ENCODE measurements at places on chromosomes 2 and 18. TPM values are rescaled to one million over a fixed set of nuclear protein-coding genes. Genes with fewer than 3 reads are reported as not detected.

Gene PPM1G
- 42.4 TPM for total RNA-seq

Gene TUBA3E
- 9.5 TPM for total RNA-seq

Gene PTPRN
- 0.74 TPM for total RNA-seq

Gene EVX2
- total RNA-seq, result not detected

Gene MTX2
- total RNA-seq, result 73.5 TPM

Gene CPSF3
- 13.7 TPM for total RNA-seq

- no peak for DNase-seq
- no peak overlapping the region for H3K4me3 ChIP-seq
- no peaks in the 10 kb centered on the region for H3K27me3 ChIP-seq
These were observed 291.5 kb downstream of the PTH2R start for GRCh38 chr2:208698114-208698513.

GRCh38 chr2:239534581-239535412, 134.0 kb upstream of the HDAC4 start:
- H3K27ac ChIP-seq, result no peak overlapping the region
- H3K4me1 ChIP-seq, result no peaks in the 10 kb centered on the region
- DNase-seq, result no peak
- H3K4me3 ChIP-seq, result no peak overlapping the region
- no peaks in the 10 kb centered on the region for H3K27me3 ChIP-seq

DNA sequence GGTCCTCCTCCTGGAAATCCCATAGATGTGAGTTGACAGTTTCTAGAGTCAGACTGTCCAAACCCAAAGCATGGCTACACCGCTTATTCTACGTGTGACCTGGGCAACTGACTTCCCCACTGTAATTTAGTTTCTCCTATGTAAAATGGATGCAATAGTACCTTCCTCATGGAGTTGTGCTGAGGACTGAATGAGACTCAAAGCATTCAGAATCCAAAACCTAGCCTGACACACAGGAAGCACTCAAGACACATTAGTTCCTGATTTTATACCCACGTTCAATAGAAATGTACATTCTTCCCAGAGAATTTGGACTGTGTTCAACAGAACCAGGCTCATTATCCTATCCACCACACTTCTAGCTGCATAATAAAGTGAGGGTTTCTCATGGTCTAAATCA, 88.8 kb downstream of the STK39 start:
- no peak overlapping the region for H3K4me3 ChIP-seq
- H3K4me1 ChIP-seq, result no peaks in the 10 kb centered on the region
- no peak overlapping the region for H3K27ac ChIP-seq
- H3K36me3 ChIP-seq, result peaks cover 5% of the 10 kb centered on the region
- H3K27me3 ChIP-seq, result no peaks in the 10 kb centered on the region
- DNase-seq, result no peak

DNA sequence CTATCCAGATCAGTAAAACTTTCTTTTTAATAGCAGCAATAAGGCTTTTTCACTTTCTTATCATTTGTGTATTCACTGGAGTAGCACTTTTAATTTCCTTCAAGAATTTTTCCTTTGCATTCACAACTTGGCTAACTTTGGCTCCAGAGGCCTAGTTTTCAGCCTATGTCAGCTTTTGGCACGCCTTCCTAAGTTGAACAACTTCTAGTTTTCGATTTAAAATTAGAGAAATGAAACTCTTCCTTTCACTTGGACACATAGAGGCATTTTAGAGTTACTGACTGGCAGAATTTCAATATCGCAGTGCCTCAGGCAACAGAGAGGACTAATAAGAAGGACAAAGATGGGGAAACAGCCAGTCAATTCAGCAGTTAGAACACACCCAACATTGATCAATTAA, 577.4 kb downstream of the DSC3 start:
- H3K27ac ChIP-seq, result no peak overlapping the region
- no peaks in the 10 kb centered on the region for H3K27me3 ChIP-seq
- H3K4me1 ChIP-seq, result no peaks in the 10 kb centered on the region
- DNase-seq, result no peak

- no peak overlapping the region for H3K4me3 ChIP-seq
- H3K27ac ChIP-seq, result no peak overlapping the region
- no peaks in the 10 kb centered on the region for H3K4me1 ChIP-seq
- no peak for DNase-seq
- no peaks in the 10 kb centered on the region for H3K36me3 ChIP-seq
These were observed 850.7 kb downstream of the NRXN1 start for GRCh38 chr2:50181212-50181611.

- no peaks in the 10 kb centered on the region for H3K36me3 ChIP-seq
- H3K27me3 ChIP-seq, result no peaks in the 10 kb centered on the region
- no peak overlapping the region for H3K4me3 ChIP-seq
- no peak overlapping the region for H3K27ac ChIP-seq
- no peak for DNase-seq
- H3K4me1 ChIP-seq, result no peaks in the 10 kb centered on the region
These were observed 115.7 kb upstream of the OSR1 start for GRCh38 chr2:19474128-19474527.

DNA sequence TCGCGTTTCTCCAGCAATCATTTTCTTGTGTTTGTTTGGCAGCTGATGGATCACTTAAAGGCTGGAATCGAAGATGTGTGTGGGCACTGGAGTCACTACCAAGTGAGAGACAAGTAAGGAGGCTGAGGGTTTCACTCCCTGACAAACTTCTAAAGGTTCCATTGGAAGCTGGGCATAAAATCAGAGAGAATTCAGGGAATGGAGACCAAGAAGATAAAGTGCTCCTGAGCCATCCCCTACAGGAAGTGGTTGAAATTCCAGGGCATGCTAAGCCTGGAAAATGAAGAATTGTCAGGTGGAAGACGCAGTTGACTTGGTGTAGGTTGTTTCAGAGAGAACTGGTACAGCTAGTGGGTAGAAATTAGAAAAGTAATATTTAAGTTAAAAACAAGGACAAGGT, 39.1 kb downstream of the SLC9A4 start:
- no peak overlapping the region for H3K27ac ChIP-seq
- H3K27me3 ChIP-seq, result no peaks in the 10 kb centered on the region
- no peaks in the 10 kb centered on the region for H3K4me1 ChIP-seq
- no peak for DNase-seq
- H3K4me3 ChIP-seq, result no peak overlapping the region
- no peaks in the 10 kb centered on the region for H3K36me3 ChIP-seq

- no peaks in the 10 kb centered on the region for H3K36me3 ChIP-seq
- H3K4me3 ChIP-seq, result no peak overlapping the region
- H3K27ac ChIP-seq, result peak overlapping the region; percentile 70
- H3K4me1 ChIP-seq, result no peaks in the 10 kb centered on the region
- H3K27me3 ChIP-seq, result no peaks in the 10 kb centered on the region
These were observed 448.7 kb upstream of the NETO1 start for GRCh38 chr18:73316513-73316912.

DNA sequence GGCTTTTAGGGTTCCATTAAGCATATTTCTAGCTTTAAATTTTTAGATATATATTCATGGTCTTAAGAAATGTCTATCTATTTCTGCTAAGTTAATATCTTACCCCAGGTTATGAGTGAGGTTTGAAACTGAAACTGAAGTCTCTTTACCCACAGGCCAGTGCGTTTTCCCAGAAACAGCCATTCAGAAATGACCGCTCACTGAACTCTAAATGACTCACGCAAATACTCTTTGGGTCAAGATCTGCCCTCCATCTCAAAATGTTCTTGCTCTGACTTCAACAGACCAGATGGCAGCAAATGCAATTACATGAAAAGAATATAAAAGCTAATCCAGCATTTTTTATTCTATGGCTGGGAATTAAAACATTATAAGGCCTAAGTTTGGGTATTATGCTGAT, 315.2 kb downstream of the TDRD15 start:
- no peaks in the 10 kb centered on the region for H3K27me3 ChIP-seq
- no peak overlapping the region for H3K27ac ChIP-seq
- H3K4me1 ChIP-seq, result no peaks in the 10 kb centered on the region
- DNase-seq, result no peak
- no peaks in the 10 kb centered on the region for H3K36me3 ChIP-seq

DNA sequence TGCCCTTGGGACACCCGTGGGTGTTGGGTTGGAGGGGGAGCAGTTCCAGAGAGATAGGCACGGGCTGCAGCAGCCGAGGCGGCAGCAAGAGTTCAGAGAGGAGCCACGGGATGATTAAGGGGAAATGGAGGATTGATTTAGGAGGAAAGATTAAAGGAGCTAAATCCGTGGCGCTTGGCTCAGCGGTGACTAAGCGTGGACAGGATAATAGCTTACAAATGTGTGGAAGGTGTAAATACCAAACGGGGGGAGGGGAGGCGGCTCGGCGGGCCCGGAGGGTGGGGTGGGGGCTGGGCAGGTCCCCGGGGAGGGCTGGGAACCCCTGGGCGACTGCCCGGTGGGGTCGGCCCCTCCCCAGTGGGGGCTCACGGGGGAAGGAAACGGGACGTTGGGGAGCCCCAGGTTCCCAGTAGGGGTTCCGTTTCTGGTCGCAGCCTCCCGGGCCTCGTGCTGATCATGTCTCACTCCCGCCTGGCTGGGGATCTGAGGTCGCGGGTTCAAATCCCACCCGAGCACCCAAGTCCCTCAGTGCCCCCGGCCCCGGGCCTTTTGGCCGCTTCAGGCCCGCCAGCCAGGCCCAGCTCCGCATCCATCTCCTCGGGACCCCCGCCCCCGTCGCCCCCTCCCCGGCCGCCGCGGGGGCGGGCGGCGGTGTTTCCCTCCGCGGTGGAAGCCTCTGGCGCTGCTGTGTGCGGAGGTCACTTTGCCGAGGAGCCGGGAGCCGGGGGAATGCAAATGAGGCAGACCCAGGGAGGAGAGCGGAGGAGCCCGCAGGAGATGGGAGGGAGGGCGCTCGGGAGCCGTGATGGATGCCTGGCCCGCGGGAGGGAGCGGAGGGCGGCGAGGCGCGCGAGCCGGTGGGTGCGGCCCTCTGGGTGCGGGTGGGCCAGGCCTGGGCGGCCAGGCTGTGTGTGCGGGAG, 8.1 kb downstream of the ASIC4 start:
- H3K4me1 ChIP-seq, result peaks cover 58% of the 10 kb centered on the region
- H3K36me3 ChIP-seq, result no peaks in the 10 kb centered on the region
- no peaks in the 10 kb centered on the region for H3K27me3 ChIP-seq

GRCh38 chr18:58223717-58224424, 179.8 kb downstream of the NEDD4L start:
- peak overlapping the region; percentile 84 for H3K27ac ChIP-seq
- no peak overlapping the region for H3K4me3 ChIP-seq
- H3K36me3 ChIP-seq, result no peaks in the 10 kb centered on the region
